ENCODE measurements at places on chromosomes 2 and 18.
A peak's percentile ranks its signal among the peaks of the same experiment; 100 is the strongest.

DNA sequence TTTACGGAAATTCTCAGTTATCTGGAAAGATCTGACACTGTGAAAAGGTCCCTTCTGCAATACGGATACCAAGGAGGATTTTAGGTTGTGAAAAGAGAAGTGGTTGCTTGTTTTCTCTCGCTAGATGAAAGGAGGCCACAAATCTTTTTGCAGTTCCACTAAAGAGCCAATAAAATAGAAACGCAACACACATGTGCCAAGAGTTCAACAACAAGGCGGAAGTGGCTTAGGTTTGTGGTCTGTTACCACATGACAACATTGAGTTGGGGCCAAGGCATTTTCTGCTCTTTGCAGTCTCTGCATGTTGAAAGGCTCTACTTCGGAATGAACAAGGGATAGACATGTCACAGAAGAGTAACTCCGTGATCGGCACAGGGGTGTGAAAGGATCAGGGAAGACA, 115.7 kb upstream of the OSR1 start:
- DNase-seq: peak; percentile 7

- peak; percentile 31 for DNase-seq
Observed at GRCh38 chr18:57077786-57078552, 68.9 kb upstream of the BOD1L2 start.

DNA sequence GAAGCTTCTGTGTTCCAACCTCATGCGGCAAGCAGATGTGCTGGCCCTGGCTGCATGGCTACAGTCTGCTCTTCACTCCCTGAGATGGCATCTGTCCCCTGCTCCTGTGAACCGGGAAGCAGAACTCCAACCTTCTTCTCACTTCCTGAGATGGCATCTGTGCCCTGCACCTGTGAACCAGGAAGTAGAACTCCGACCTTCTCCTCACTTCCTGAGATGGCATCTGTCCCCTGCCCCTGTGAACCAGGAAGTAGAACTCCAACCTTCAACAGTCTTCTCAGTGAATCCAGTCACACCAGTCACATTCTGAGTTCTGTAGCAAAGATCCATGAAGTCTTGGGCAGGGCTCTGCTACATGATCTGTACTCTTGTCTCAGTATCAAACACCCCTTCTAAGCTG, 887.2 kb upstream of the KLHL29 start:
- no peak for DNase-seq

- DNase-seq: peak; percentile 47
Observed at GRCh38 chr2:230128623-230129342, 60.1 kb upstream of the SLC16A14 start.

DNA sequence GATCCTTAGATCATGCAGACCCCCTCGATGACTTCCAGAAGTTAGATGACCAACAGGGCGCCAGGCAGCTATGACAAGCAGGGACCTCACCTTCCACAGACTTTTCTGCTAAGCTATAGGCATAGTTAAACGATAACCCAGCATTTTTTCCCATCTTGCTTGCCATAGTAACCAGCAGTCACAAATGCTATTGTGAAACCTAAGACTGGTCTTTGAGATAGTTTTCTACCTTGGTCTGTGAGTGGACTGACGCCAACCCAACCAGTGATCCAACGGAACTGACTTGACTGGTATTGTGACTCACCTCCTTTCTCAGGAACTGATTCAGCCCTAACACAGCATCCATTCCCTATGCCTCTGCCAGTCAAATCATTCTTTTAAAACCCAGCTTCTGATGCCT, 361.2 kb downstream of the LRRTM4 start:
- no peak for DNase-seq

- no peak for DNase-seq
Observed at GRCh38 chr18:23134780-23135549, at the start of gene CABLES1. Gene CABLES1 (plus strand): TSS chr18:23135485. CDS start chr18:23135763, 278 bp downstream.

DNA sequence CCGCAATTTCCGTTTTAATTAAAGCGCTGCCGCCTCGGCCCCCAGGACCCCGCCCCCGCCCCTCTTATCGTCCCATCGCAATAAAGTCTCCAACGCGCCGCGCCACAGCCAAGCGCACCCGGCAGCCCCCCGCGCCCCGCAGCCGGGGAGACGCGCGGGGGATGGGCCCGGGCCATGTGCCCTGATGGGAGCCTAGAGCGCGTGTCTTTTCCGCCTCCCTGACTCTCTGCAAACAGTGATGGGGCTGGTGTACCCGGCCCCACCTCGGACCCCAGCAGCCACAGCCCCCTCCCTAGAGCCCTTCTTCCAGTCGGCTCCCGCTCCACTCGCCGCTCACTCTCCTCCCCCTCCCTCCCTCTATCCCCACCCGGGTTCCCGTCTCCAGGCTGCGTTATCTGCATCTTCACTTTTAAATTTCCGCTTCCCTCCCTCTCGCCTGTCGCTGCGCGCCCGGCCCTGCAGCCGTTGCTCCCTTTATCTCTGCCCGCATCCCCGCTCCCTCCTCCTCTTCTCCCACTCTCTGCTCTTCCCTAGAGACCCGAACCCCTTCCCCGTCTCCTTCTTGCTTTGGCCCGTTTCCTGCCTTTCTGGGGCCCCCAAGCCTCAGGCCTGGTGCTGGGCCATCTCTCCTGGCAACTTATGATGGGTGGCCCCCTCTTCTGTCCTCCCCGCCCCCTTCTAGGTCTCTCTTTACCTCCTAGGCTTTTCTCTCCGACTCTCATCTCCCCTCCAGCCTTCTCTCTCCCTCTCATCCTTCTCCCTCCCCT, 524 bp upstream of the FEV start:
- DNase-seq: no peak

- peak; percentile 57 for DNase-seq
Observed at GRCh38 chr2:156399950-156400705, 36.1 kb upstream of the GPD2 start.

GRCh38 chr2:229202646-229203045, 68.4 kb downstream of the PID1 start:
- no peak for DNase-seq

- DNase-seq: no peak
Observed at GRCh38 chr18:7941533-7941932, 374.4 kb downstream of the PTPRM start.

- no peak for DNase-seq
Observed at GRCh38 chr2:73714091-73714490, 23.1 kb downstream of the TPRKB start.

GRCh38 chr2:42792583-42793333, at the start of gene HAAO:
Gene HAAO (minus strand): TSS chr2:42792583. CDS start chr2:42792536, 47 bp downstream.
- peak; percentile 45 for DNase-seq

- no peak for DNase-seq
Observed at GRCh38 chr2:193520709-193521458, 1326.2 kb upstream of the TMEFF2 start.

GRCh38 chr2:240822280-240822847, 2.3 kb upstream of the KIF1A start:
- no peak for DNase-seq

- no peak for DNase-seq
Observed at GRCh38 chr2:239255628-239256349, 145.0 kb downstream of the HDAC4 start.

- no peak for DNase-seq
Observed at GRCh38 chr18:3625742-3626091, 175.7 kb downstream of the TGIF1 start.

DNA sequence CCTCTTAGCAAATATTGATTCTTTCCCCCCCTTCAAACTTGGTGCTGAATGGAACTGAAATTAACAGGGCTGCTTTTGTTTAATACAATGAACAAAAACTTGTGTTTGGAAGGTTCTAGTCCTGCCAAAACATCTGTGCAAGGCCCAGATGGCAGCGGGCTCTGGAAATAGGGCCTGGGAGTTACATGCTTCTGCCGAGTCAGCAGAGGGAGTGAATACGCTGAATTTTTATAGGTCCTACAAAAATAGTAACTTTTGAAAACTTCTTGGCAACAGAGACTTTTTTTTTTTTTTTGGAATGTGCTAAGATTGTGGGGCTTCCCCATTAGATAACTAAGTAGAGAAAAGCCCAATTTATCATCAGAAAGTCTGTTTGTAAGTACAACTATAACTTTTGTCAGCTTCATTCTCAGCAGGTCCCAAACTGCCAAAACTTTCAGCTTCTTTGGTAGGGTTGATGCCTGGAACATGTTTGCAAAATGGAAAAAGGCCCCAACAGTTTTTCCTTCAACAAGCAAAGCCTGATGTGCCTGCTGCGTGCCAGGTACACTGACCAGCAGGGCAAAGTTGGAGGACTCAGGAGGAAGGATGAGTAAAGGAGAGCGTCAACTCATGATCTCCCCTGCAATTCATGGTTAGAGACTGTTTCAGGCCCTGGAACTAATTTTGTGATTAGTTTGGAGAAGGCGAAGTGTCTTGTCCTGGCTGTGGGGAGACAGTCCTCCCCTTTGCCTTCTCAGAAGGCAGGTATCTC, 45.1 kb upstream of the HDAC4 start:
- DNase-seq: no peak

GRCh38 chr2:182597570-182598295, 118.3 kb upstream of the DNAJC10 start:
- no peak for DNase-seq

DNA sequence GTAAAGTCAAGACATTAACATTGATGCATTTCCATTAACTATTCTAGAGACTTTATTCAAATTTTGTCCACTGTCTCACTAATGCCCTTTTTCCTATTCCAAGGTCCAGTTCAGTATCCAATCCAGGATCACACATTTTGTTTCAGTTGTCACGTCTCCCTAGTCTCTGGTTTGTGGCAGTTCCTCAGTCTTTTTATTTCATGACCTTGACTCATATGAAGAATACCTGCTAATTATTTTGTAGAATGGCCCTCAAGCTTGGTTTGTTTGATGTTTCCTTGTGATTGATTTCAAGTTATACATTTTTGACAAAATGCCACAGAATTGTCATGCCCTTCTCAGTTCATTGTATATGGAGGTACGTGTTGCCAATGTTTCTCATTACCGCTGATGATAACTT, 145.2 kb downstream of the FHOD3 start:
- no peak for DNase-seq

DNA sequence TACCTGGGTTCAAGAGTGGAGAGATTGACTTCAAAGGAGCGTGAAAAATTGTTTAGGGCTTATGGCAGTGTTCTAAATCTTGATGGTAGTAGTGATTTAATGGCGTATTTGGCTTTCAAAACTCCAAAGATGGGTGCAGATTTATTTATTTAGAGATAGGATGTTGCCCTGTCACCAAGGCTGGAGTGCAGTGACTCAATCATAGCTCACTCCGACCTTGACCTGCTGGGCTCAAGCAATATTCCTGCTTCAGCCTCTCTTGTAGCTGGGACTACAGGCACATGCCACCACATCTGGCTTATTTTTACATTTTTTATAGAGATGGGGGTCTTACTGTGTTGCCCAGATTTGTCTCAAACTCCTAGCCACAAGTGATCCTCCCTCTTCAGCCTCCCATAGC, 52.5 kb downstream of the FAM117B start:
- DNase-seq: no peak

GRCh38 chr2:223264541-223265193, 212.7 kb downstream of the KCNE4 start:
- DNase-seq: no peak

DNA sequence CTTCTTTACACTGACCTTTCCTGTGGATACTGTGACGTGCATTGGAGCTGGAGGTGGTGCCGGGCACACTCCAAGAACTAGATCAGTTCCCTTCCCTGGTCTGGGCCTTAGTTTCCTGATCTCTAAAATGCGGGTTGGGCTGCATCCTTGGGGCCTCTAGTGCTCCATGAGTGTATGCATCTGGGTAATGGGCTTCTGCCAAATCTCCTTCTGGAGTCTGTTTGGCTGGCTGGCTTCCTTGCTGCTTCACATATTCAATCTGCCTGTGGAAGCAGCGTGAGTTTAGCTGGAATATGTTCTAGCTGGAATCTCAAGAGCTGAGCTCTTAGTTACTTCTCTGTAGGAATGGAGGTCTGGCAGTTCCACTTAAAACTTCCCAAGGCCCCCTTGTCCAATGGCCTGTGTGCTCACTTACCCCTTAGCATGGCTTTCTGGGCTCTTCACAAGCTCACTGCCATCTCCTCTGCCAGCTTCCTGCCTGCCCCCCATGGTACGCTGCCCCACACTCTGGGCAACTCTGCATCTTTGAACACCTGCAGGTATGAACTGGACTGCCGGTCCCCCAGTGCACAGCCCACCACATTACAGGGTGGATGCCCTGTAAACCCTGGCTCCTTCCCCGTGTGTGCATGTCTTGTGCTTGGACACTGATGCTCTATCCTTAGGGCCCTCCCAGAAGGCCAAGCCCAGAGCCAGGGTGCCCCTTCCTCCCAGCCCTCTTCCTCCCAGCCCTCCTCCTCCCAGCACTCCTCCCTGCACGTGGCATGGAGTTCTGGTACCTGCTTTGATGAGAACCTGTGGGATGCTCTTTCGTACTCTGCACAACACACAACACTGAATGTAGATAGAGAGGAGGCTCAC, 103.6 kb upstream of the SMAD2 start:
- DNase-seq: no peak

- no peak for DNase-seq
Observed at GRCh38 chr18:53950545-53950944, 273.9 kb downstream of the MBD2 start.
